ENCODE measurements at places on chromosomes 5 and 9.

DNA sequence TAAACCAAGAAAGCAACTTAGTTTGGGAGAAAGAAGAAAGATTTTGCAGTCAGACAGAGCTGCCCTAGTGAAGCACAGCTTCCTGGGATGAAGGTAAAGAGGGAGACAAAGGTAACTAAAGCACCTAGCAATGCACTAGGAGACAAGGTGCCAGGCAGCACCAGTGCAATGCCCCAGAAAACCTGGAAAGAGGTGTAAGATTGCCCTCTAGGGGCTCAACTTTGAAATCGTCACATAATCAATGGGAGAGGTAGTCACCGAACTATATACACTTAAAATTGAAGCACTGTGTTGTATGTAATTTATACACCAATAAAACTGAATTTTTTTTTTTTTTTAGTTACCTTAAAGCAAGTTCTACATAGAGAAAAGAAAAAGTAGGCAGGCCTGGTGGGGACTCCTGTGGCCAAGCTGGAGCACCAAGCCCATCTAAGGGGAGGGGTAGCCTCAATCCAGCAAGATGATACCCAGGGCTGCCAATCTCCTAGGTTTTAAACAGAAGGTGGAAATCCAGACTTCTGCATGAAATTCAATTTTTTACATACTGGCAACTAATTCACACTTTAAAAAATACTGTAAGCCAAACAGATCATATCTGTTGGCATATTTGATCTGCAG is 48.2 kb downstream of the CDK5RAP2 start:
- no peak for DNase-seq

DNA sequence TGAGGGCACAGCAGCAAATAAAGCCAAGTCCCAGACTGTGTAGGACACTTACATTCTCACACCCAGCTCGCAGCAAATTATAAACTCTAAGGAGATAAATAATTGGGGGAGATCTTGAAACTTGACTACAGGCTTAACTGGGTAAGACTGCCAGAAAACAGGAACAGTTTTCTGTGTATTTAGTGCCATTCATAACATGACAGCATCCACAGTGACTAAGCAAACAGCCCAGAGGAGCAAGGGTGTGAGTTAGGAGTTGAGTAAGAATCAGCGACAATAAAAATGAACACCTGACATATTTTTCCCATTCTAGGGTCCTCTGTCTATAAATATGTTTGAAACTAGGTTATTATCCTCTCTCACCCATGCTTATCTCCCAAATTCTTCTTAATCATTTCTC is 370.9 kb upstream of the WWC1 start:
- no peak for DNase-seq

DNA sequence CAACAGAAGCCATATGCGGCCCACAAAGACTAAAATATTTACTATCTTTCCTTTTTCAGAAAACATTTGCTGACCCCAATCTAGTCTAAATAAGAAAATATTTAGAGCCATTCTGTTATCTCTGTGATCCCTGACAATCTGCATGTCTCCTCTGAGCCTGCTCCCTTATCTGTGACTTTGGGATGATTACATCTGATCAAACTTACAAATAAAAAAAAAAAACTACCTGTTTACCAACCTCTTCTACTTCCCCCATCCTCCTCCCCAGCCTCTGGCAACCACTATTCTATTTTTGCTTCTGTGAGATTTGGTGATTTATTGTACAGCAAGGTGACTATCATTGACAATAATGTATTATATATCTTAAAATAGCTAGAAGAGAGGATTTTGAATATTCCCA is 176.3 kb upstream of the CD180 start:
- DNase-seq, result no peak

DNA sequence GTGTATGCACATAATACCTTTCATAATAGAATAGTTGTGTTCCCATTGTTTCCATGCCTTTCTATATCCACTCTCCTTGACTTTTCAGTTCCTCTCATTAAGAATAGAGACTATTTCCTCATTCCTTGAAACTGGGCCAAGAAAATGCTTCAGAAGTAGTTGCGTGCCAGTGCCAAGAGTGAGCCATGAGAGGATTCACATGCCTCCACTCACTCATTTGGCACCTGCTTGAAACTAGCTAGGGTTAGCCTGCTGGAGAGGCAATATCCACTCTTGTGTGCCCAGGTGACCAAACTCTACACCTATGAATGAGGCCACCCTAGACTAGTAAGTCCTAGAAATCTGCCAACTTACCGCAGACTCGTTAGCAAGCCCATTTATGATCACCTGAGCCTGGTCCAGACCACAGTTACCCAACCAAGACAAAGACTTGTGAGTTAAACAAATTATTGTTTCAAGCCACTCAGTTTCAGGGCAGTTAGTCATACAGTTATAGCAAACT is 276.3 kb downstream of the EPB41L4A start:
- DNase-seq, result no peak

GRCh38 chr5:150108711-150109514 is 22.6 kb upstream of the CSF1R start:
- no peak for DNase-seq

- DNase-seq, result peak; percentile 22
Measured at GRCh38 chr9:125241863-125242739, 958 bp upstream of the HSPA5 start.

- DNase-seq, result no peak
Measured at GRCh38 chr5:43050384-43050783, 10.3 kb upstream of the ANXA2R start.

DNA sequence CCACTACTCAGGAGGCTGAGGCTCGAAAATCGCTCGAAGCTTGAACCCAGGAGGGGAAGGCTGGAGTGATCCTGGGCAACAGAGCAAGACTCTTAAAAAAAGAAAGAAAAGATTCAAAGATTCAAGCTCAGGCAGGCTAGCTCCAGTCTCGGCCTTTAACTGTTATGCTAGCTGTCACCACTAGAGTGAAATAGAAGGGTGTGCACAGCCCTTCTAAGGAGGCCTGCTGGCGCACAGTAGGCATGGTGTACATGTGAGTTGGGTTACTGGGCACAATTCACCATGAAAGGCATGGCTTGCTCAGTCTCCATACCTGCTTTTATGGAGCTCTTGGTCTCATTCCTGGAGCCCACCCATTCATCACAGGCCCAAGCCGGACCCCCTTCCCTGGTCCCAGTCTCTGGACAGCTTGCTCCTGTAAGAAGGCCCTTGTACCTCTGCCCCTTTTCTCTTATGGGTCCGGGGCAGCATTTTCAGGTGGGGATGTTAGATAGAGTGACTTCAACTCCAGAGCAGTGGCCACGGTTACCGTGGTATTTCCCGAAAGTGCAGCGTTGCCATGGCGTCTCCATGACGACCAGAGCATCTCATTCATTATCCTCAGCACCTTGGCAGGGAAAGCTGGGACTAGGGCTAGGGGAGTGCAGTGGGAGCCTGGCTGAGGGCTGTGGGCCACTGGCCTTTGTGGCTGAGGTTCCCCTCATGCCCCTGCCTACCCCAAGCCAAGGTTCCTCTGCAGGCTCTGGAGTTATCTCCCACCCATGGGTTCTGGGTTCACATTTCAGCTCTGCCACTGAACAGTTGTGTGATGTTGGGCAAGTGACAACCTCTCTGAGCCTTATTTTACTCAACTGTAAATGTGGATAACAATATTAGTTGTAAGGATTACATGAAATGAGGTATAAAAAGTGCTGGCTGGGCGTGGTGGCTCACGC is 5.7 kb downstream of the NDST1 start:
- DNase-seq, result no peak

GRCh38 chr5:177111720-177112394 is 21.7 kb upstream of the NSD1 start:
- peak; percentile 25 for DNase-seq

DNA sequence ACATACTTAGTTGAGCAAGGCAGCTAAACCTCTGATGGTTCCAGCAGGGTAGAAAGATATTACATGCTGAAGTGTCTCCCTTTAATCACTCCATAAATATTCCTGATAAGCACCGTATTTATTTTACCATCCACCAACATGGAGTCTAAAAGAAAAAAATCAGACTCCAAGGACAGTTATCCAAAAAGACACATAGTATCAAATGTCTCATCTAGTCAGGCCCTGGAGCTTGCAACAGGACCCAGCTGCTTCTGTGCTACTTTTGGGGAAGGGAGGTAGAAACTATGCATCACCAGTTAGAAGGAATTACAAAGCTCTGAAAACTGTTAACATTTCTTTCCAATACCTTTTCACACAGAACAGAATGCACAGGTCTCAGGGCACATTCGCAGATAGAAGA is 88.1 kb downstream of the S1PR3 start:
- DNase-seq, result no peak

DNA sequence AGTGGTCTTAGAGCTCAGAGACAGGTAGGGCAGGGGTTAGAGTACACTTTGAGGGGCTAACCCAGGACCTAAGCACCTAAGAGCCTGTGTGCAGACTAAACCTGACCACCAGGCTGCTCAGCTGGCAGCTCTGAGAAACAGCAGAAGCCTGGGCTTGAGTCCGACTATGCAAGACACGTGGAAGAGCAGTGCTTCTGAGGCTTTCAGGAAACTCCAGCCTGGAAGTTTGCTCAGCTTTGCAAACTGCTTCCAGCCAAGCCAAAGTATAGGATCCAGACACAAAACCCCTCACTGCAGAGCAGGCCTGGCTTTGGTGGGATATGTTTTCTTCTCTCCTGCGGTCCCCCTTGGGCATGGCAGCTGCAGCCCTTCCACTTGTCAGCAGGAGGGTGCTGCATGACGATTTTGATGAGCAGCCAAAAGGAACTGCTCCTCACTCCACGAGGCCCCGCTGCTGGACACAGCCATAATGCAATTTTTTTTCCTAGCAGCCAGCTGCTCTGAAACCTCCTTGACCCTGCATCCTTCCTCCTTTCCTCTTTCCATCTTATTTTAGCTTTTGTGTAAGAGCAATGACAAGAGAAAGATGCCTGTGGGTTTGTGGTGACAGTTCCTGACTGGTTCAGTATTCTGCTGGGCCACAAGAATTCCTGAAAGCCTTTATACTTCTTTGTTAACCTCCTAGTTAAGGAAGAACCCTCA is 123.1 kb downstream of the LIFR start:
- DNase-seq, result no peak

- DNase-seq, result no peak
Measured at GRCh38 chr9:1100945-1101344, 50.8 kb downstream of the DMRT2 start.

DNA sequence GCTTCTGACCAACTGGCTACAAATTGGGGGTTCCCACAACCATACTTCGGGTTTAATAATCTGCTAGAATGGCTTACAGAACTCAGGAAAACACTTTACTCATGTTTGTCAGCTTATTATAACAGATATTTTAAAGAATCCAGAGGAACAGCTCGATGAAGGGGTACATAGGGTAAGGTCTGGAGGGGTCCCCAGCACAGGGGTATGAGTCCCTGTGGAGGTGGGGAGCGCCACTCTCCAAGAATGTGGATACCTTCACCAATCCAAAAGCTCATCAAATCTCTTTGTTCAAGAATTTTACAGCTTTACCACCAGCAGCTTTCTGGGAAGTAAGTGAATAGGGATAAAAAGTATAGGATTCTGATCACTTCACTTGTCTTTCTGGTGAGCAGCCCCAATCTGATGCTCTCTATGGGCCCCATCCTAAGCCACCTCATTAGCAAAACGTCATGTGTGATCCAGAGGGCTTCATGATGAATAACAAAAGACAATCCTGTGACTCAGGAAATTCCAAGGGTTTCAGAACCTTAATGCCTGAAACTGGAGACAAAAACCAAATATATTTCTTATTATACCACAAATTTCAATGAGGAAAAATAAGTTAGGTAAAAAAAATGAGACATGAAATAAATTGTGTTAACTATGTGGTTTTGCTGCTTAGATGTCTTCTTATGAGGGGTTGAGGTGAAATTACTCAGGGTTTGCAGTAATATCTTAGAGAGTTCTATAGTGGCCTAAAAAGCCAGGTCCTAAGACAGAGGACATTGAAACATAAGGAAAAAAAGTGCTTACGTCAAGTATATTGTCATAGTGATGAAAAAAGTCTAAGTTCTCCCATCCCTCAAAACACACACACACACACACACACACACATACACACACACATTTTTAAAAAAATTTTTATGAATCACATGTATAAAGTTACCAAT is 290.5 kb downstream of the ANXA1 start:
- no peak for DNase-seq

DNA sequence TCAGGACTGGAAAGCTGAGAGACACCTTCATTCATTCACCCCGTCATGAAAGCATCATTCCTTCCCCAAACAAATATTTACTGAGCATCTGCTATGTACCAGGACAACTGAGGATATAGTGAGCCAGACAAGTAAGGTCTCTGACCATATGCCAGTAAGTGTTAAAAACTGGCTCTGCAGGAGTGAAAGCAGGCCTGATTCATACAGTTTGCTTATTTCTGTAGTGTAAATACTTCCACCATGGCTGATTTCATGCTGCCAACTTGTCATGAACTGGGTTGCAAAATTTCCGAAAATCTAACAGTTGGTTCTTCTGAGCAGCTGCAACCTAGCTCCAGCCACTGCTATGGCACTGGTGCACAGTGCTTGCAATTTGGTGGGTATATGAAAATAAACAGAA is 68.1 kb downstream of the YIPF5 start:
- no peak for DNase-seq

- no peak for DNase-seq
Measured at GRCh38 chr5:125196481-125197111, 450.2 kb upstream of the ZNF608 start.

DNA sequence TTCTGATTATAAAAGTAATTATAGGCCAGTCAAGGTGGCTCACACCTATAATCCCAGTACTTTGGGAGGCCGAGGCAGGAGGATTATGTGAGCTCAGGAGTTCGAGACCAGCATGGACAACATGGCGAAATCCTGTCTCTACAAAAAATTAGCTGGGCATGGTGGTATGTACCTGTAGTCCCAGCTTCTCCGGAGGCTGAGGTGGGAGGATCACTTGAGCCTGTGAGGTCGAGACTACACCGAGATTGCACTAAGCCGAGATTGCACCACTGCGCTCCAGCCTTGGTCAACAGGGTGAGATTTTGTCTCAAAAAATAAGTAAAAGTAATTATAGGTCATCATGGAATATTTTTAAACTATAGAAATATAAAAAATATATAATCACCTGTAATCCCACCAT is 18.1 kb downstream of the IRF1 start:
- no peak for DNase-seq

DNA sequence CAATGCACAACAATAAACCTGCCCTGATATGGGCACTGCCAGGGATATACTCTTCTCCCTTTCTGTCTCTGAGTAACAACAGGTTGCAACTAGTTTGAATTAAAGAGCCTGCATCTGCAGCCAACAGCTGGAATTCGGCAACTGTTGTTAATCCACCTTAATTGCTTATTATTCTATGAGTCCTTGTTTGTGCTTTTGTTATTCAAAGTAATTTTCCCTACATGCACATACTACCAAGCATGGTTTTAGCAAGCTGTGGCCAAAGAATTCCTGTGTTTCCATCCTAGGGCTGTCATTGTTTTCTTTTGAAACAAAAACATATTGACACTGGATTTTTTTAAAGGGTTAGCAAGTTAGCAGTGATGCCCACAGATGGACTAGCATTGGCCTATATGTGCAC is 171.5 kb downstream of the EFNA5 start:
- no peak for DNase-seq

- DNase-seq, result no peak
Measured at GRCh38 chr9:129200255-129200654, 22.2 kb upstream of the IER5L start.

Measured in stimulated activated CD8-positive, alpha-beta memory T cell treated with anti-CD3 and anti-CD28 coated beads, Interleukin-15, amount 100 ng/mL, for 24 hours (primary cell).